Right atrium auricular region (tissue), 2 donors: ENCODE measurements at places on chromosomes 2 and 18. TPM values are rescaled to one million over a fixed set of nuclear protein-coding genes. Genes with fewer than 3 reads are reported as not detected.

DNA sequence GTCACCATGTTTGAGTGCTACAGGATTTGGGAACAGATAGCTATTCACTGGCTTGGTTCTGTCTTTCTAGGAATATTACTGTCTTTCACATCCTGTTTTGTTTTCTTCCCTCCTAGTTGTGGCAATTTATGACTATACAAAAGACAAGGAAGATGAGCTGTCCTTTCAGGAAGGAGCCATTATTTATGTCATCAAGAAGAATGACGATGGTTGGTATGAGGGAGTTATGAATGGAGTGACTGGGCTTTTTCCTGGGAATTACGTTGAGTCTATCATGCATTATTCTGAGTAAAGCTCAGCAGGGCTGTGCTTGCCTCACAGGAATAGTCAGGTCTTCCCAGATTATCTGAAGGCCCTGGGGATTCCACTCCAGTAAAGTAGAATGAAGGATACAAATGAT is 98.9 kb downstream of the ABI2 start:
- no peaks in the 10 kb centered on the region for H3K4me1 ChIP-seq
- H3K4me3 ChIP-seq = no peak overlapping the region
- no peak overlapping the region for H3K27ac ChIP-seq
- no peaks in the 10 kb centered on the region for H3K27me3 ChIP-seq
- H3K36me3 ChIP-seq = peaks cover 35% of the 10 kb centered on the region

The IL18R1 gene
- 1.9 TPM for total RNA-seq

GRCh38 chr2:184679219-184680018 is 81.1 kb downstream of the ZNF804A start:
- no peaks in the 10 kb centered on the region for H3K4me1 ChIP-seq
- no peak overlapping the region for H3K27ac ChIP-seq
- H3K36me3 ChIP-seq = no peaks in the 10 kb centered on the region
- H3K27me3 ChIP-seq = no peaks in the 10 kb centered on the region
- no peak for DNase-seq
- no peak overlapping the region for H3K4me3 ChIP-seq

GRCh38 chr2:2938481-2938880 is 439.1 kb downstream of the EIPR1 start:
- H3K27me3 ChIP-seq = no peaks in the 10 kb centered on the region
- H3K4me3 ChIP-seq = no peak overlapping the region
- DNase-seq = no peak
